Stimulated activated CD8-positive, alpha-beta memory T cell treated with anti-CD3 and anti-CD28 coated beads, Interleukin-12 subunit alpha, Interleukin-12 subunit beta, amount 100 ng/mL, for 1 hour (primary cell): ENCODE measurements at places on chromosomes 1 and 21.

DNA sequence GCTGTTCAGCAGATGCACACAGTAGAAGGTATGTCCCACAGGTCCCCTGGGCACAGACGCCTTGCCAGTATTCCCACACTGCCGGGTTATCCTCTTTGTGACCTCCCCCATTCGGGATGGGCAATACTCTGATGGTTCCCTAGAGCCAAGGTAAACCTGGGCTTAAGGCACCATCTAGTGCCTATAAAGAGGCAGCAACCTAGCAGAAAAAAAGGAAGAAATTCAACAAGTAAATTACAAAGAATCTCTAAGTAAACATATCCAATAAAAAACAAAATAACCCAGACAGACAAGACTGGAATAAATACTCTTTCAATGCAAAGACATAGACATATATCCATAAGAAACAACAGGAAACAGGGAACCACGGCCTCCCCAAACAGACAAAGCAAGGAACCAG, 39.4 kb downstream of the HSF2BP start:
- DNase-seq, result no peak

DNA sequence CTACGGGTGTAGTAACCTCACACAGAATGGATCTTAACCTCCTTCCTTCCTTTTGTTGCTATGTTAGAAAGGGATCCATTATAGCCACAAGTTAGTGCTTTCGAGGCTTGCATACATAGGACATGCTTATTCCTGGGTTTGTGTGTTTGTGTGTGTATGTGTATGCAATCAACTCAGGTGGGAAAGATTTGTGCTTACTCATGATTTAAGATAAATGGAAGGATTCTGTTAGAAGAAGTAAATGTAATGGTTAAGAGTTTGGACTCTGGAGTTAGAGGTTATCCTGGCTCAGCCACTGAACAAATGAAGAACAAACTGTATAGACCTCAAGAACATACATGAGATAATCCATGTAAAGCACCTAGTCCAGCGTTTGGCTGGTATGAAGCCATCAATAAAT, 28.8 kb downstream of the BTG3 start:
- DNase-seq, result no peak

- DNase-seq, result no peak
Observed at GRCh38 chr1:225044258-225044657, 114.8 kb downstream of the DNAH14 start.

DNA sequence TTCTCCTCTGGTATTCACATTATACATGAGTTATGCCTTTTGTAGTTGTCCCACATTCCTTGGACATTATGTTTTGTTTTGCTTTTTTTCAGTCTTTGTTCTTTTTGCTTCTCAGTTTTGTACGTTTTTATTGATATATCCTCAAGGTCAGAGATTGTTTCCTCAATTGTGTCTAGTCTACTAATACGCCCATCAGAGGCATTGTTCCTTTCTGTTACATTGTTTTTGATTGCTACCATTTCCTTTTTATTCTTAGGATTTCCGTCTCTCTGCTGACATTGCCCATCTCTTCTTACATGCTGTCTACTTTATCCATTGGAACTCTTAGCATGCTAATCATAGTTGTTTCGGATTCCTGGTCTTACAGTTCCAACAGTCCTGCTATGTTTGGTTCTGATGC, 27.8 kb upstream of the MPC2 start:
- no peak for DNase-seq

GRCh38 chr1:175274368-175274767, 81.8 kb upstream of the KIAA0040 start:
- no peak for DNase-seq

DNA sequence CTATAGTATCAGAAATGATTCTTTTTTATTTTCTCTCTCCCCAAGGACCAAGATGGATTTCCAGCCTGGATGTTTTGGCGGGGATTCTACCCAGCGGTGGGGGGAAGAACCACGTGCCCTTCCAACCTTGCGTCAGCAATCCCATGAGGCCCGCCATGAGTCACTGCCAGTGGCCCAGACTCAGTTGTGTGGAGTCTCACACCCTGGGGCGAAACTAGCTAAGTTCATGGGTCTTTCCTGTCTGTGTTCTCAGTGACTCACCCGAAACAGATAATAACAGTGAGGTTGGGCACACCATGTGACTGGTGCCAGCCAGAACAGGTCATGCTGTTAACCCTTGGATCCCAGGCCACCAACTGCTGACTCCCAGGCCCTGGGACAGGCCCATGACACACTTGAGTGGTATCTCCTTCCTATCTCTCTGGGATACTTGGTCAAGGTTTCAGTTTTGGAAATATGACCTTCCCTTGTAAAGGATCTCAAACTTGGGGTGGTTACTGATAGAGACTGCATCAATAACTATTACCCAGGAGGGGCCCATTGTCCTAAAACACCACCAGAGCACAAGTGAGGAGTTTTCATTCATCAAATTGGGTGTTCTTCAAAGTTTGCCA, 98.0 kb upstream of the DUSP10 start:
- DNase-seq, result peak; percentile 45

GRCh38 chr1:221418346-221418745, 323.5 kb downstream of the DUSP10 start:
- DNase-seq, result no peak

- DNase-seq, result no peak
Observed at GRCh38 chr1:181452746-181453145, 30.6 kb upstream of the CACNA1E start.

DNA sequence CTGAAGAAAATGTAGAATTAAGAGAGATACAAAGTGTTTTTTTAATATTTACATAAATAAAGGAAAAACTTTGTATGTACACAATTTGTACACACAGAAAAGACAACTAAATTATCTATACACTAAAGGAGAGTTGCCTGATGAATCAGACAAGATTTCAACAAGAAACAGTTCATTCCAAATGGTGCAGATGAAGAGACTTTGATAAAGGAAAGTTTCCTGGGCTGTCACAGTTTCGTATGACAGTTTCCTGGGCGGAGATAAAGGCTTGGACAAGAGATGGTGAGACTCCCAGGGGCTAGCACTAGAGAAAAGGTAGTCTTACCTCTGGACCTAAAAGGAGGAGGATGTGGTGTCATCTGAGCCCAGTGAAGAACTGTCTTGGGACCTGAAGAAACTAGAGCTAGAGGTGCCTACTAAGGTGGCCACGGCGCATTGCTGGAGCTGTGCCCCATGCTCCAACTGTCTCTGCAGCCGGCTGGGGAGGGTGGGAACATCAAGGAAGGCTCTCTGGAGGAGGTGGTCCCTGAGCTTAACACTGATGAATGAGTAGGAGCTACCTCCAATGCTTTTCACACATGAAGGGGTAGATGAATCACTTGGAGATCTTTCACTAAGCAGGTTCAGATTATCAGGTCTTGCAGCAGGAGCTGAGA, 32.2 kb downstream of the ETS2 start:
- DNase-seq, result no peak

- DNase-seq, result no peak
Observed at GRCh38 chr1:55898181-55898580, 681.2 kb downstream of the PLPP3 start.

DNA sequence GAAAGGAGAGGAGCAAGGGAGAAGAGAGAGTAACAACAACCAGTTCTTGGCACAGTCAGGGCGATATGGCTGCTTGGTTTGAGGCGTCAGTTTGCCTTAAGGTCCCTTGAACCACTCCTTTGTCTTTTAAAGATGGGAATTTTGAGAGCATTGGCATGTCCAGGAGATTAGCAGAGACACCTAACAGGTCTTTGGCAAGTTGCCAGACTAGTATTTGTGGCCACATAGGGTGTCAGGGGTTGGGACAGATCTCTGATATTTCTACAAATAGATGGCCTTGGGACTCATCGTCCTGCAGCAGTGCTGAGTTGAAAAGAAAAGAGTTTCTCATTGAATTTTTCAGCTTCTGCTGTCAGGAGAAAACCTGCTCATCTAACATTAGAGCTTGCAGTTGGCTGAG, 55.3 kb upstream of the KCND3 start:
- no peak for DNase-seq

DNA sequence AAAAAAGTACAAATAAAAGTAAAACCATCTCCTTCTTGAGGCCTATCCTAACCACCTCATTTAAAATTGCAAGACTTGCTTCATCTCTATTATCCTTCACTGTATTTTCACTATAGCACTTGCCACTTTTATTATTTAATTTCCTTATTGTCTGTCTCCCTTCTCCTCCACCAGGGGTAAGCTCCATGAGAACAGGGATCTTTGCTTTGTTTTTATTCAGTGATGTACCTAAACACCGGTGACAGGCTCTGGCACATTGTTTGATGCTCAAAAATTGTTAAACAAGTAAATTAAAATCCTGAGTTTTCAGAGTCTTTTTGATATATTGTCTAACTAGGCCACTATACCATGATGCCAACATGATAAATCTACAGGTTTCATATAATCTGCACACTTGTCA, 17.2 kb upstream of the SPEN start:
- no peak for DNase-seq

GRCh38 chr1:204266504-204267034, 52.8 kb upstream of the GOLT1A start:
- no peak for DNase-seq

GRCh38 chr1:9453779-9454418, 85.4 kb upstream of the SLC25A33 start:
- DNase-seq, result no peak
